Stimulated activated CD4-positive, alpha-beta T cell treated with anti-CD3 and anti-CD28 coated beads, Interleukin-4, amount 100 ng/mL, for 4 hours (primary cell): ENCODE measurements at places on chromosomes 2 and 18.
A peak's percentile ranks its signal among the peaks of the same experiment; 100 is the strongest.

DNA sequence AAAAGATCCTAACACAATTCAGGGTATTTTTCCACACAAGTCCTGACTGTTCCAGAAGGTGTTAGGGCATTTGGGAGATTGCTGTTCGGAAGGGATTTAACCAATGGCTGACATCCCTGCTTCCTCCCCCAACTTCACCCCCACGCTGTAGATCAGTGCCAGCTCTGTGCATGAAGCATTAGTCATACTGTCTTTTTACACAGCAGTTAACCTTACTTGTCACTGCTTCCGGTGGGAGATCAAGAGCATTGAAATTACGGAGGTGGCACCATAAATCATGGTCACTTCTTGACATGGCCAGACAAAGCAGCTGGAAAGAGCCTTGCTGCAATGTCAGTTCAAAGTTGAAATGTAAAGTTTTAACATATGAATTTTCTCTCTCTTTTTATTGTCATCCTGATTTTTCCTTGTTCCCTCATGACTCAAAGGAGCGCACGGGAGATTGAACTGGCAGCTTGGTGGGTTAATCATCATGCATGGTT is 70.2 kb downstream of the HRH4 start:
- DNase-seq: no peak

DNA sequence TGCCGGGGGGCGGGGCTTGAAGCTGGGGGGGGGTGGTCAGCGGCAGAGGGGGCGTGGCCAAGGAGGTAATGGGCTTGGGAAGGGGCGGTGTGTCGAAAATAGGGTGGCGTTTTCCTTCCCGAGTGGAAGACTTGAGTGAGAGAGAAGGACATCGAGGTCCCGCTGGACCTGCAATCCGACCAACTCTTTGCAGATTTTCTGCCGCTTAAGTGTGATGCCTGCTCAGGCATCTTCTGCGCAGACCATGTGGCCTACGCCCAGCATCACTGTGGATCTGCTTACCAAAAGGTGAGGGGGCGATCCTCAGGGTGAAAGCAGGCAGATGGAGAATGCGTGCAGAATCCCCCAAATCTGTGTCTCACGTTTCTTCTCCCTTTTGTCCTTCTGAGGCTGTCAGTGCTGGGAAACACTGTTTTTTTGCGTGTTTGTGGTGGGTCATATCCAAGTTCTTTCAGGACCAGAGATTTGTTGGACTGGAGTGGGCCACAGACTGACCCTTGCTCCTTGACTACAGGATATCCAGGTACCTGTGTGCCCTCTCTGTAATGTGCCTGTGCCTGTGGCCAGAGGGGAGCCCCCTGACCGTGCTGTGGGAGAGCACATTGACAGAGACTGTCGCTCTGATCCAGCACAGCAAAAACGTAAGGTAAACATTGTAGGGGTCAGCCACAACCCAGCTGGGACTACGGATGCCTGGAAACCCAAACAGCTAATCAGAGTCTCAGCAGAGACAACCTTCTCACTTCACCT is 727 bp downstream of the ZFAND2B start:
- DNase-seq: no peak

GRCh38 chr2:23707096-23707495 is 219.8 kb downstream of the ATAD2B start:
- DNase-seq: no peak

DNA sequence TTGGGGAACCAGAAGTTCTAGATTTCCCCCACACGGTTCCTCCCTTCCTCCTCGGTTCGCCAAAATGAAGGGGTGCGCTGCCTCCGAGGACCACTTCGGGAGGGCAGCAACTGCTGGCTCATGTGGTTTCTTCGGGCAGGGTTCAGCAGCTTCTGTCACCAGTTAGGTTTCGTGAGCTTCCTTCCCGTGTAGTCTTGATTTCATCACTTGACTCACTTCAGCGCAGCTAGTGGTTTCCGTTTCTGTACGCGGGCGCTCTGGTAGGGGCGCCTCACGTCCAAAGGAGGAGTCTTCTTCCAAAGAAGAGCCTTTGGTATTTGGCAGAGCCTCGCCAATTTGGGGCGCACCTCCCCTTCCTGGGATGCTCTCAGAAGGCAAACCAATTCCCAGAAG is 485 bp upstream of the GALNT3 start:
- DNase-seq: peak; percentile 40

DNA sequence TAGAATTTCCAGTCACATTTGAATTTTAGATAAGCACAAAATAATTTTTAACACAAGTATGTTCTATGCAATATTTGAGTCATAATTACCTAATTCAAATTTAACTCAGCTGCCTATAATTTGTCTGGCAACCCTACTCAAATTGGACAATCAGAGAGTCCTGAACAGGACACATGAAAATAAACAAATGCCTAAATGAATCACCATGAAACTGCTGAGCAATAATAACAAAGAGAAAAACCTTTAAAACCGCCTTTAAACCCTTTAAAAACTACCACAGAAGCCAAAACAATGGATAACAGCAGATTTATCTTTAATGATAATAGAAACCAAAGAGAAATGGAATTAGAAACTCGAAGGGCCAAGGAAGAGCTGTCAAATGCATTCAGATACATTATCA is 39.5 kb downstream of the ARL4C start:
- no peak for DNase-seq

DNA sequence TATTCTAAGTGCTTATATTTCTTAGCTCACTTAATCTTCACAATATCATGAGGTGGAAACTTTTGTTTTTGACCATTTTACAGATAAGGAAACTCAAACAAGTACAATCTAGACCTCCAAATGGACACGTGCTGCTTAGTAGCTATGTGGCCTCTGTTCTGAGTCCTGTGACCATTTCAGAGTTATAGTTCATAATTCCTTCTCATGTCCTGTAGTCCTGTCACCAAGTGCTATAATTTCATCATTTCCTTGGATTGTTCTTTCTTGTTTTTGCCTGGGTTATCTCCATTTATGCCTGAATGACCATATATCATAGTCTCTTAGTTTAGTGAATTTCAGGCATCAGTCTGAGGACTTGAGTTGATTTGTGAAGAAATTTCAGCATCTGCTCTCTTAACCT is 91.7 kb downstream of the NUP35 start:
- no peak for DNase-seq

GRCh38 chr2:40244675-40245074 is 207.2 kb downstream of the SLC8A1 start:
- peak; percentile 0 for DNase-seq
